NCI-H524 treated with DMSO at 0.1 percent for 48 hours (cell line): ENCODE measurements at places on chromosomes 12 and 14.

- no peak for DNase-seq
Observed at GRCh38 chr12:62865065-62865464, 69.9 kb downstream of the PPM1H start.

GRCh38 chr14:36506732-36507614, 13.1 kb downstream of the NKX2-1 start:
- DNase-seq, result peak; percentile 61

- DNase-seq, result no peak
Observed at GRCh38 chr14:75030147-75030546, 21.1 kb downstream of the MLH3 start.

DNA sequence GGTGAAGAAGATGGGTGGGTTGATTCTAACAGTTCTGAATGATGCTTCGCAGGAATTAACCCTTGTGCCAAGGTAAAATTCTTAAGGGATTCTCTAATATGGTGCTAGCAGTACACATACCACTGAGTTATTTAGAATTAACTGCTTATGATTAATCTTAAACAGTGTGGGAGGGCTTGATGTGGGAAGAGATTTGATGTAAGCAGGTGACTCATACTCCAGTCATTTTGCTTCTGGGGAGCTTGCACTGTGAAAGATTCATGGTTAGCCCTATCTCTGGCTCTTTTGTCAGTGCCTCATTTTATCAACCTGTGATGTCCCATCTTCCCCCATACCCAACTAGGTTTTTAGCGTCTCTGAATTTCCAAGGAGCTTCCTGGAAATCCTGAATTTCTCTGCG, 83.8 kb downstream of the NRXN3 start:
- DNase-seq, result no peak

- DNase-seq, result no peak
Observed at GRCh38 chr12:104410326-104410725, 46.4 kb upstream of the CHST11 start.

DNA sequence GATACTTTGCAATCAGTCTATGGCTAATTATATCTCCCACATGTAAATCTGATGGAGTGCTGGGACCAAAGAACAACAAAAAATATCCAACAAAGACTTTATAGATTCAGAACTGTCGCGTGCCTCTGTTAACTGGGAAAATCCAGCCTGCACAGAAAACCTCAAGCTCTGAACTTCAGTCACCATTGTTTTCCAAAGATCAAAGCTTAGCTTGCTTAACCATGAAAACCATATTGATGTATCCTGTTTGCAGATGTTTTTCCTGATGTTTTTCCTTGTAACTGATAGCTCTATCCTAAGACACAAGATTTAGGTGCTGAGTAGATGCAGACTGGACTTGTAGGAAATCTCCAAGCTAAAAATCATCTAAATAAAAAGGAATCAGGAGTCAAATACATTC, 163.7 kb downstream of the GXYLT1 start:
- no peak for DNase-seq

- no peak for DNase-seq
Observed at GRCh38 chr14:28758253-28758884, 8.2 kb upstream of the FOXG1 start.

DNA sequence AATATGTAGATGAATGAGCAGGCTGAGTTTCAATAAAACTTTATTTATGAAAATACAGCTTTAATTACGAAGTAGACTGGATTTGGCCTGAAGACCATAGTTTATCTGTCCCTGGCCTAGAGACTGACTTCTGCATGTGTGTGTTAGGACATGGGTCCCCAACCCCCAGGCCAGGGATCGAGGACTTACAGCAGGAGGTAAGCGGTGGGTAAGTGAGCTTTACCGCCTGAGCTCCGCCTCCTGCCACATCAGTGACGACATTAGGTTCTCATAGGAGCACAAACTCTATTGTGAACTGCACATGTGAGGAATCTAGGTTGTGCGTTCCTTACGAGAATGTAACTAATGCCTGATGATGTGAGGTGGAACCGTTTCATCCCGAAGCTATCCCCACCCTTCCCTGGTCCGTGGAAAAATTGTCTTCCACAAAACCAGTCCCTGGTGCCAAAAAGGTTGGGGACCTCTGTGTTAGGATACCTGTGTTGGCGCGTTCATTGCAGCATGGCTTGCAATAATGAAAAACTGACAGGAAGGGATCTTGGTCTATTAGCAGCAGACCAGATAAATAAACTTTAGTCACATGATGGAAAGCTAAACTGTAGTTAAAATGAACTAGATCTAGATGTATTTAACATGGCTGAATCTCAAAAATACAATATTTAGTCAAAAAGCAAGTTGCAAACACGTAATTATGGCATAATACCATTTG, 4.1 kb downstream of the GLRX5 start:
- DNase-seq, result no peak

DNA sequence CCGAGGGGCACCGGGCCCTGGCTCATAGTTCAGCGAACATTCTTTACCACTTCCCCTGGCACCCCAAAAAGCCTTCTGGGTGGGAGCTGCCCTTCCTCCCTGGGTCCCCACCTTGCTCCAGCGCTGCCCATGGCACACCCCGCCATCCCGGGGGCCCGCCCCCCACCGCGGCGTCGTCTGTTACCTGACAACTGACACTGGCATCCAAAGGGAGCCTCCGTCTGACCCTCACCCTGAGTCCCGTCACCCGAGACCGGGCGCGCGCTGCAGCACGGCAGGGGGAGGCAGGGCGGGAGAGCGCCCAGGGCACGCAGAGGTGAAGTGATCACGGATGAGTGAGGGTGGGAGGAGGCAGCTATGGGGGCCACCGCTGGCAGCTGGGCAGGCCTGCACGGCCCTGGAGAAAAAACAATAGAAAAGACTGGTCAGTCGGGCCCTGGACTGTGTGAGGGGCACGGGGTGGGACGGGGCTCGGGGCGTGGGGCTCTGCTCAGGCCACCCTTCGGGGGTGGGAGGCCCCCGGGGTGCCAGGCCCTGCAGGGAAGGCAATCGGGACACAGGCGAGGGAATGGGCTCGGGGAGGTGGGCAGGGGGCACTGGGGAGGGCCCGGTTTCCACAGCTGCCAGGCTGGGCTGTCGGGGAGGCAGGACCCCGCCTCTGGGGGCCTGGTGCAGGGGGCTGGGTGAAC, 40.7 kb downstream of the BCL11B start:
- DNase-seq, result no peak

DNA sequence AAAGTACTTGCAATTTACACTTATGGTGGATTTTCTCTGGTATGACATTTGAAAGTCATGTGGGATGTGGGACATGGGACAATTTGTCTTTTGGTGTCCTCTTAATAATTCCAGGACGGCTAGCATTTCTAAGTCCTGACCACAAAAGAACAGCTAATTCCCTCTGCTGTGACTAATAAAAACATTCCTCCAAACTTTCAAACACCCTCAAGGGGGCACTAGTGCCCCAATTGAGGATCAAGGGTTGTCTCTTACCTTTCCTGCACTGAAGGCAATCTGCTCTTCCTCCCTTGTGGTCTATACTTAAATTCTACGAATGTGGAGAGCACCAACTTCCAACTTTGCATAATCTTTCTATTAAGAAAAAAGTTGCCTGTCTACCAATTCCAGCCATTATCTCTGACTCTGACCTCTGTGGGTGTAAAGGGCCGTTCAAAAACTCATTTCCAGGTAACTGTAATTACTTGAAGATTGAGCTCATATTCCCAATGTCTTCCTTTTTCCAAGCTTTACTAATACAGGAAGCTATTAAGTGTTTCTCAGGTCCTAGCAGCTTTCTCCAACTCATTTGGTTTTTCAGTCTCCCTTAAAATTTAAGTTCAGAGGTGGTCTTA, 210.2 kb downstream of the PTPRO start:
- DNase-seq, result peak; percentile 34

DNA sequence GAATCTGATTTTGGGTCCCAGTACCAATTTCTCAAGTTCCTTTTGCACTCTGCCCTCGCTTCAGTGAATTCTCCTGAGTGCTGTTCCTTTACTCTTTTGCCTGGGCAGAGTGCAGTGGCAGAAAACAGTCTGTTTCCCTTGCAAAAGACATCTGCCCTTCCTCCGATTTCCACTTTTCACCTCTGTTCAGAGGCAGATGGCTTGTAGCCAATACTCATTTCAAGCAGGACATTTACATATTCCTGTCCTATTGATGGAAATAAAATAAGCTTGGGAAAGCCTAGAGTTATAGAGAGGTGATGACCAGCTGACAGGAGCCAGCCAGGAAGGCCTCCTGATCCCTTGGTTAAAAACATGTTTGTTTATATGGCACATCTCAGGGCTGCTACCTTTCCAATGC, 111.0 kb downstream of the SLC8A3 start:
- no peak for DNase-seq

DNA sequence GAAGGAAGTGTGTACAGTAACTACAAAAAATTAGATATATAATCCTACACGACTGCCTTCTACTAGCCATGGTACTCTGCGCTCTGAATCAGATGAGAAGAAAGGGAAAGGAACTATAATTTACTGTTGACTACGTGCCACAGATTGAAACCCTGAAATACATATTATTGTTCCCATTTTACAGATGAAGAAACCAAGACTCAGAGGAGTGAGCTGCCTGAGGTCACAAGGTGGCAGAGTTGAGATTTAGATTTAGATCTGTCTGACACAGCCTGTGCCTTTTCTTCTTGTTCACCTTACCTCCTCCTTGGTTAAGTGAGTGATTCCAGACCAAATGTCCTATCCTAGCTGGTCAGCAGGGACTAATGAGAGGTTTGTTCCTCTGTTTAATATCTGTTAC, 61.6 kb upstream of the OR4E1 start:
- DNase-seq, result no peak

DNA sequence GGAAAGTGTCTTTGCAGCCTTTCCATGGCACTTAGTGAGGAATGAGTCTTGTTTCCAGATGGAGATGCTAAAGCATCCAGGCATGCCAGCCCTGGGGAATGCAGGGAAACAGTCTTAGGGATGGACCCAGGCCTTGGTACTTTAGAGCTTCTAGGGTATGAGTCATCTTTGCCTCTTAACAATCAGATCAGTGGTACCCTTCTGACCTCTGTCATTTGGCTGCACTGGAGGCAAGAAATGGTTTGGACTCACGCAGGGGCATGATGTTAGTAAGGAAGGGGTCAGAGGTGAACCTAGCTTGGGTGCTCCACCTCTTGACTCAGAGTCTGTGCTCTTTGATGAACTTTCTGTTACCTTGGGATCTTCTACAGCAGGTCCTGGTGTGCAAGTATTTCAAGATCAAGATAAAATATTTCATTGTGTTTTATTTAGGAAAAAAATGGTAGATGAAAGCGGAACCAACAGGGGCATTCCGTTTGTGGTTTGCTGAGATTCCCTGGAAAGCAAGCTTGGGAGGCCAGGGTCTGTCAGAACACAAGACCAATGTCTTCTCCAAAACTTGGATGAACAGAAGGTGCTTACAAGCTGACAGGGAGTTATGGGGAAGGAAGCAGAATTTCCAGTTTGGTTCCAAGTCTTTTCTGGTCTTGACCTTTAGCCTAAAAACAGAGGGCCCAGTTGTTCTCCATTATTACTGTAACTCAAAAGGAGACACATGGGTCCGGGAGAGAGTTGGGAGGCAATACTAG, 216.2 kb downstream of the ZFP36L1 start:
- no peak for DNase-seq

- no peak for DNase-seq
Observed at GRCh38 chr14:74855945-74856344, 20.0 kb downstream of the PROX2 start.

GRCh38 chr12:109309381-109310246, 530 bp upstream of the FOXN4 start:
- no peak for DNase-seq

GRCh38 chr12:122013791-122014590, 7.7 kb upstream of the BCL7A start:
- DNase-seq, result no peak
